ENCODE measurements at places on chromosomes 11 and 22. TPM values are rescaled to one million over a fixed set of nuclear protein-coding genes. Genes with fewer than 3 reads are reported as not detected.

GRCh38 chr11:45560155-45560912, 105.1 kb downstream of the CHST1 start:
- DNase-seq, result no peak

DNA sequence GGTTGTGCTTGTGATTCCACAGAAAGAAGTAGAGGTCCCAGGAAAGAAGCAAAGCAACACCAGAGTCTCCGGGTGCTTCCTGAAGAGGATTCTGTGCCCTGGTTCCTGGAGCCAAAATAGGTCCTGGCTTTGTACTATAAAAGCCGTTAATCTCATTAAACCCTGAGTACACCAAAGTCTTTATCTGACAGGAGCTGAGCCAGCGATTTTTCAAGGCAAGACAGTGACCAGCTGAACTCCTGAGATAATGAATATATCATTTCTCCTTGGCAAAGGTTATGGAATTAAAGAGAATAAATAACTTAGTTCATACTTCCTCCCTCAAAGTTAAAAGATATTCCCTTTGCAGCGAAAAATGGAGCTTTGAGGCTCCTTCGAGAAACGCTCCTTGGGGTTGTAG, 5.2 kb downstream of the TMEM138 start:
- no peak for DNase-seq

GRCh38 chr11:61297746-61298145, 2.6 kb upstream of the VWCE start:
- DNase-seq, result no peak

The PRG3 gene
- not detected for total RNA-seq

The DBX1 gene
- total RNA-seq, result not detected

The SLC5A1 gene
- total RNA-seq, result not detected

- DNase-seq, result no peak
Measured at GRCh38 chr11:24496386-24496735, 492 bp upstream of the LUZP2 start.

The GAL3ST1 gene
- not detected for total RNA-seq

- no peak for DNase-seq
Measured at GRCh38 chr22:22687638-22688500, 43.5 kb downstream of the GGTLC2 start.

The PDE3B gene
- 68.9 TPM for total RNA-seq

The FOLR1 gene
- not detected for total RNA-seq

GRCh38 chr11:134565343-134565891, 153.4 kb upstream of the B3GAT1 start:
- no peak for DNase-seq

DNA sequence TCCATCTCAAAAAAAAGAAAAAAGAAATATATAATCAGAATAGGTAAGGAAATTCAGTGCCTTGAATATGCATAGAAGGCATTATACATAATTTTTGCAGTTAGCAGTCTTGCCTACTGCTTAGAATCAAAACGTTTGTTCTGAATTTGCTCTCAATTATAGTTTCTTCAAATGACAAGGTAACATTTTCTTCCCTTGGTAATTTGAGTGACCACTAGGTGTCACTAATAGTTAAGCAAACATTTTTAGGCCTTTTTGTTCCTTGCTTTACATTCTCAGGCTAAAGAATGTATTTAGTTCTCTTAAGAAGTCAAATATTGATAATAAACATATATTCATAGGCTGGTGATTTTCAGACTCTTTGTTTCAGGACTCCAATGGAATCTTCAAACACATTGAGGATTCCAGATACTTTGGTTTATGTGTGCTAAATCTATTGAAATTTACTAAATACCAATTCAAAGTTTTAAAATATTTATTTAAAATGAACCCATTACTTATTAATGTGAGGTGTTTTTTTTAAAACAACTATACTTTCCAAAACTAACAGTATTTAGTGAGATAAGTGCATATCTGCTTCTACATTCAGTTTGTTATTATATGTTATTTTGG, 55.0 kb upstream of the DEPDC7 start:
- no peak for DNase-seq

GRCh38 chr22:46963672-46964545, 201.5 kb downstream of the TBC1D22A start:
- no peak for DNase-seq

- DNase-seq, result no peak
Measured at GRCh38 chr11:69245491-69246345, 48.2 kb upstream of the MYEOV start.

The ZNF195 gene
- total RNA-seq, result 27.6 TPM

The SOX10 gene
- not detected for total RNA-seq

DNA sequence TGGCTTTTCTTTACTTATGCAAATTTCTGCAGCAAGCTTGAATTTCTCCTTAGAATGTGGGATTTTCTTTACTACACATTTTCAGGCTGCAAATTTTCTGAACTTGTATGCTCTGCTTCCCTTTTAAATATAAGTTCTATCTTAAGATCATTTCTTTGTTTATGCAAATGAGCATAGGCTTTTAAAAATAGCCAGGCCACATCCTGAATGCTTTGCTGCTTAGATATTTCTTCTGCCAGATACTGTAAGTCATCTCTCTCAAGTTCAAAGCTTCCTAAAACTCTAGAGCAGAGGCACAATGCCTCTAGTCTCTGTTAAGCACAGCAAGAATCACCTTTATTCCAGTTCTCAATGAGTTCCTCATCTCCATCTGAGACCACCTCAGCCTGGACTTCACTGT, 685.9 kb upstream of the LRRC4C start:
- DNase-seq, result no peak

DNA sequence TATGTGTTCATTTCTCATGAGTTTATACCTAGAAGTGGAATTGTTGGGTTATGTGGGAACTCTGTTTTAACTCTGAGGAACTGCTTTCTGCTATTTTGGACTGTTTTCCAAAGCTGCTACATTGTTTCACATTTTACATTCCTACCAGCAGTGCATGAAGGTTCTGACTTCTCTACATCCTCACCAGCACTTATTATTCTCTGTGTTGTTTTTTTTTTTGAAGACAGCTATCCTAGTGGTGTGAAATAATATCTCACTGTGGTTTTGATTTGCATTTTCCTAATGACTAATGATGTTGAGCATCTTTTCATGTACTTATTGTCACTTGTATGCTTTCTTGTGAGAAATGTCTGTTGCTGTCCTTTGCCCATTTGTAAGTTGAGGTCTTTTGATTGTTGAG, 169.9 kb downstream of the COMMD9 start:
- no peak for DNase-seq

GRCh38 chr11:87894961-87895360, 280.3 kb downstream of the RAB38 start:
- no peak for DNase-seq

The NAP1L4 gene
- 275 TPM for total RNA-seq

DNA sequence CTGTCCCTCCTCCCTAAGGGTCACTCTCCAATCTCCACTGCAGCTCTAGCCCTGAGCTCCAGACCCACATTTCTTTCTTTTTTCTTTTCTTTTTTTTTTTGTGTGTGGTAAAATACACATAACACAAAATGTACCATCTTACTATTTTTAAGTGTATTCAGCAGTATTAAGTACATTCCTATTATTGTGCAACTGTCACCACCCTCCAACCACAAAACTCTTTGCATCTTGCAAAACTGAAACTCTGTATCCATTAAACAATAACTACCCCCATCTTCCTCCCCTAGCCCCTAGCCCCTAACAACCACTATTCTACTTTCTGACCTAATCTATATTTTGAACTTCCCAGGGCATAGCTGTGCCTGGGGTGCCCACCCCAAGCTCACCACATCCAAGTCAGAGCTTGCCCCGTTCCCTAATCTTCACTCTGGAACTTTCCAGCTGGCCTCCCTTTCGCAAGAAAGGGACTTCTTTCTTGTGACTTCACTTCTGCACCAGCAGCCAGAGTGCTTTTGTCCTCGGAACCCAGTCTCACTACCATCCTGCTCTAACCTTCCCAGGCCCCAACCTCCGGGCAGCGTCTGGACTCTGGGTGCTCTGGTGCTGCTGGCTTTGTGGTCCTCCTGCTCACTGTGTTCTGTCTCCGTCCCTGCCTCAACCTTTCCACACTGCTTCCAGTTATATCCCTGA, 30.7 kb downstream of the PARVG start:
- no peak for DNase-seq

GRCh38 chr11:132803436-132803835, 728.9 kb downstream of the OPCML start:
- DNase-seq, result no peak

DNA sequence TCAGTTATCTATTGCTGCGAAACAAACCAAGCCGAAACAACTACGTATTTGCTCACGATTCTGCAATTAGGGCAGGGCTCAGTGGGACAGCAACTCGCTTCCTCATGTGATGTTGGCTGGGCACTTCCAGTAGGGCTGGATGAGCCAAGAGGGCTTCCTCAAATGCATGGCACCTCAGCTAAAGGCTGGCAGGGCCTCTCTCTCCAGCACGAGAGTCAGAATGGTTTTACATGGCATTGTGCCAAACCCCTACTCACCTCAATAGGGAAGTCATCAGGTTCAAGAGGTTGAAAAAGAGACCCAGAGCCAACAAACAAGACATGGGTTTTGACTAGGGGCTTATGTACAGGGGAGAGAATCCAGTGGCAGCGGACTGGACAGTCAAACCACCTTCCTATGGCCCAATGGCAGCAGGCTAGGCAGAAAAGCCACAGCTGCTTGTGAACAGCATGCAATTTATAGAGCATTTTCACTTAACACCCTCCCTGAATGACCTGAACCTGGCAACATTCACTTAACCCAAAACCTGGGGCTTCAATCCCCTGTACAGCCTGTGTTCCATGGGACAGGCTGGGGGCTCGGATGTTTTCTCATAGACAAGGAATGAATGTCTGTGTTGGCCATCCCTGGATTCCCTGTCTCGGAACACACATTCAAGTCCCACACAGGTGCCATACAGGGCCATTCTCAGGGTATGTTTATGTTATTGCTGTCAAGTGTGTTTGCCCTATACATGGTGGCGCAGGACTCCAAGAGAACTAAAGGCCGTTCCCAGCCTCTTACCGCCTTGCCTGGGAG, 154.2 kb upstream of the NAV2 start:
- DNase-seq, result no peak

All from T-helper 17 cell (primary cell).